Suprapubic skin (tissue), 4 donors: ENCODE measurements at places on chromosomes 4 and X. TPM values are rescaled to one million over a fixed set of nuclear protein-coding genes. Genes with fewer than 3 reads are reported as not detected.

Gene AP1S2
- 15.8 TPM for total RNA-seq

Gene SERPINA7
- total RNA-seq = not detected

Gene SPIN3
- total RNA-seq = 4.3 TPM

Gene MND1
- not detected for total RNA-seq

Gene MAGEE1
- total RNA-seq = 5.3 TPM

Gene MAGEC2
- total RNA-seq = not detected

Gene WNK3
- 0.34 TPM for total RNA-seq

Gene ADH1A
- not detected for total RNA-seq

Gene C4orf36
- total RNA-seq = 2.4 TPM
